M059J (cell line): ENCODE measurements at places on chromosomes 3 and 15. TPM values are rescaled to one million over a fixed set of nuclear protein-coding genes. Genes with fewer than 3 reads are reported as not detected.

The CCDC33 gene
- 0.22 TPM in 1 of 2 replicates, not detected in the other for total RNA-seq

The RBPMS2 gene
- total RNA-seq: 0.91 TPM in 1 of 2 replicates, not detected in the other

The HEXA gene
- total RNA-seq: 114 and 116 TPM in 2 replicates

The THPO gene
- total RNA-seq: not detected in 2 replicates

The FAM81A gene
- total RNA-seq: 1.1 and 3.3 TPM in 2 replicates

The WNT7A gene
- 0.10 and 0.15 TPM in 2 replicates for total RNA-seq

The CGNL1 gene
- total RNA-seq: 0.12 and 1.3 TPM in 2 replicates

The FOXB1 gene
- not detected in 2 replicates for total RNA-seq

GRCh38 chr3:45026038-45026437 is at the start of gene CLEC3B:
Gene CLEC3B (plus strand): TSS chr3:45026303. CDS start chr3:45026363, 60 bp downstream.
- DNase-seq: peak; percentile 30

- peak; percentile 40 for DNase-seq
Measured at GRCh38 chr15:67117370-67117769, 52.0 kb downstream of the SMAD3 start.

DNA sequence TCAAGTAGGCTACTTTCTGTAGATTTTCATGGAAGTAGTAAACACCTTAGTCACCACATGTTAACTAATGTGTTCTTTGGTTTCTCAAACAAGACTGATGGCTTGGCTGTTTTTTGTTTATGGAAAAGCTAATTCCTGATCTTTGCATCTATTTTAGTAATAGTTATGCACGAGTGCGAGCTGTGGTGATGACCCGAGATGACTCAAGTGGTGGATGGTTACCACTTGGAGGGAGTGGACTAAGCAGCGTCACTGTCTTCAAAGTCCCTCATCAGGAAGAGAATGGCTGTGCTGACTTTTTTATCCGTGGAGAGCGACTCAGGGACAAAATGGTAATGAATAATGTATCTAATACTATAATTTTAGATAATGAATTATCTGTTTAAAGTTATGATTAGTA is 46.6 kb downstream of the SPRED1 start:
- peak; percentile 52 for DNase-seq

GRCh38 chr3:43015991-43016865 is 37.1 kb downstream of the GASK1A start:
- DNase-seq: no peak

DNA sequence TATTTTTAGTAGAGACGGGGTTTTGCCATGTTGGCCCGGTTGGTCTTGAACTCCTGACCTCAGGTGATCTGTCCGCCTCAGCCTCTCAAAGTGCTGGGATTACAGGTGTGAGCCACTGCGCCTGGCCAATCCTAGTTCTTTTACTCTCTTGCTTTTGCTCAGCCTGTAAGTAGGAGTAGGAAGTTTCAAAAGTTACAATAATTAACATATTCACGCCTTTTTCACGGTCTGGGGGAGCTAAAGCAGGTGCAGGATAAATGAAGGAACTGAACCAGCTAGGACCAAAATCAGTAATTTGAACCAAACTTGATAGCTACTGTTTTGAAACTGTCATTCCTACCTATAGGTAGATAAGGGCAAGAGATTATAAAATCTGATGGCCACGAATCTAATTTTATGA is 98.5 kb downstream of the CACNA1D start:
- DNase-seq: no peak

- peak; percentile 52 for DNase-seq
Measured at GRCh38 chr3:161989012-161989411, 492.4 kb downstream of the OTOL1 start.

GRCh38 chr15:68572309-68572708 is 6.5 kb upstream of the CORO2B start:
- no peak for DNase-seq

DNA sequence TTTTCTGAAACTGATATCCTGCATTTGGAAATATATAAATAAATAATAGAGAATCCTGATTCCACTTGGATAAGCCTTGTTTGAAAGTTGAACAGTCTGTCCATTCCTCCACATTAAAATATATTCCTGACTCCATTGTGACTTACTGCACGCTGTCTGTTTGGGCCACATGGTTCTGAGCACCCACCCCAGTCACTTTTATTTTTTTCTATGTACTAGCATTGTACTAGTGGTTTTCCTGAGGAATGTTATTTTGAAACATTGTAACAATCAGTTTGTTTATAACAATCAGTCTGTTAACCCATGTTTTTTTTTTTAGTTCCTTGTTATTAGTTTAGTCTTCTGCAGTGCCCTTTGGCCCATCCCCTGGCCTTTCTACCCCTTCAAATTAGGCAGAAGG is 87.4 kb upstream of the CCNL1 start:
- DNase-seq: peak; percentile 24

GRCh38 chr3:119258915-119259314 is 18.2 kb upstream of the B4GALT4 start:
- no peak for DNase-seq

- DNase-seq: no peak
Measured at GRCh38 chr3:65786890-65787289, 251.8 kb downstream of the MAGI1 start.

DNA sequence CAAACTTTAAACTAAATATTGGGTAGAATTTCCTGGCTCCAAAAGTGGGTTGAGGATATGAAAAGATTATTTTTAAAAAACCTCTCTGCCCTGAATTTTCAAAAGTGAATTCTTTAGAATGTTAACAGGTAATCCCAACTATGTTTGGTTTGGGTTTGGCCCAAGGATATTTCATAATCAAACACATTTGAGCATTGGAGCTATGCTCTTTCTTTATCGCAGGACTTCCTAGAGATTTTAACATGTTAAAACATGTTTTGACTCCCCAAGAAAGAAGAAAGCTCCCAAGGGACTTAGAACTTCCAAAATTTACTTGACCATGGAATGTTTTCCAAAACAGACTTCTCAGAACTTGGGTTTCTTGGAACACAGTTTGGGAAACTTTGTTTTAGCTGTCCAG is 75.6 kb upstream of the SYNPR start:
- no peak for DNase-seq

GRCh38 chr3:127162947-127163645 is 29.8 kb upstream of the PRR23E start:
- no peak for DNase-seq

- DNase-seq: peak; percentile 72
Measured at GRCh38 chr3:155870945-155871745, 695 bp downstream of the GMPS start.
